Spinal cord (tissue), 10 donors: ENCODE measurements at places on chromosomes 5 and 9. TPM values are rescaled to one million over a fixed set of nuclear protein-coding genes. Genes with fewer than 3 reads are reported as not detected.

NOXA1 gene
- polyA plus RNA-seq = 14.6 TPM

- no peak for DNase-seq
- H3K4me1 ChIP-seq = peaks cover 17% of the 10 kb centered on the region
- H3K27me3 ChIP-seq = peaks cover 14% of the 10 kb centered on the region
- H3K36me3 ChIP-seq = no peaks in the 10 kb centered on the region
- no peak overlapping the region for H3K4me3 ChIP-seq
Measured at GRCh38 chr5:135559354-135559753, 19.4 kb downstream of the CXCL14 start.

GRCh38 chr9:75139201-75139600, 50.9 kb downstream of the OSTF1 start:
- no peaks in the 10 kb centered on the region for H3K4me1 ChIP-seq
- DNase-seq = no peak
- H3K27me3 ChIP-seq = no peaks in the 10 kb centered on the region

DNA sequence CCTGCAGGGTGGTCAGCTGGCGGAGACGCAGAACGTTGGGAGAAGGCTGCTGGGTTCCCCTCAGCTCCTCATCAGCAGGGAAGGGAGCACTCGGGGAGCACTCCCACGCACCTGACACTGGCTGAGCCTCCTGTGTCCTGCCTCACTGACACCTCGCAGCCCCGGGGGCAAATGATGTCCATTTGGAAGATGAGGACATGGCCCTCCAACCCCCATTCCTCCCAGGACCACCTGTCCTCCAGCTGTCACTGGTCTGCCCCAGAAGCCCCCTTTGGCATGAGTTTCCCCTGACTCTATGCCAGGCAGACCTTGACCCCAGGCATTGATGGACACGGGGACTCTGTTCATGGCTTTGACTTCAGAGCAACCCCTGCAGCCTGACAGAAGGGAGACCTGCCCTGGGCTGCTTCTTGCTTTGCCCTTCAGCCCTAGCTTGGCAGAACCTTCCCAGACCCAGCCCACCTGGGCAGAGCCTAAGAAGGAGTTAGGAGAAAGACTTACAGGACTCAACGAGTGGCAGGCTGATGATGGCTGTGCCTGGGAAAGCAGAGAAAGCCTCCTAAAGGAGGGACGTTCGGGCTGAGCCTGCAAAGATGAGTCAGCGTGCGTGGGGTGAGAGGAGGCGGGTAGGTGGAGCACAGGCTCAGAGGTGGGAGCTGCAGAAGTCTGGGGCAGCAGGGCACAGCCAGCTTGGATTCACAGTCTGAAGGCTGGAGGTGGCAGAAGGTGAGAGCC, 90.6 kb downstream of the LMX1B start:
- peaks cover 6% of the 10 kb centered on the region for H3K36me3 ChIP-seq
- peaks cover 45% of the 10 kb centered on the region for H3K27me3 ChIP-seq
- no peak overlapping the region for H3K27ac ChIP-seq
- peak; percentile 67 for DNase-seq
- H3K4me1 ChIP-seq = peaks cover 28% of the 10 kb centered on the region
- H3K4me3 ChIP-seq = no peak overlapping the region
